ENCODE measurements at places on chromosomes 4 and X.

DNA sequence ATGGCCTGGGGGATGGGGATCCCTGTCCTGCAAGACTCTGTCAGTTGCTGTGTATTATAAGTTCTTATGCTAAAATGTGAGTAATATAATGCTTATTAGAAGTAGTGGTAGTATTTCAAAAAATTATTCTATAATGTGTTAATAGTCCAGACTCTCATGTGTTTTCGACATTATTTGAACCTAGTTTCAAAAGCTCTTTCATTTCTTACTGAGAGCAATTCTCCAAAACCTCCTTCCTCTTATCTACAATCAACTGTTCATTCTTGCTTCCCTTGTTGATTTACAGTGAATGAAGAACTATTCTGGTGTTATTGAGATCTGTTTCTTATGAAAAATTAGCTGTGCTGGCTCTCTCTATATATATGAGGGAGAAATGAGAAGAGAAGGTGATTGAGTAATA, 32.9 kb upstream of the PTPN13 start:
- DNase-seq = no peak

DNA sequence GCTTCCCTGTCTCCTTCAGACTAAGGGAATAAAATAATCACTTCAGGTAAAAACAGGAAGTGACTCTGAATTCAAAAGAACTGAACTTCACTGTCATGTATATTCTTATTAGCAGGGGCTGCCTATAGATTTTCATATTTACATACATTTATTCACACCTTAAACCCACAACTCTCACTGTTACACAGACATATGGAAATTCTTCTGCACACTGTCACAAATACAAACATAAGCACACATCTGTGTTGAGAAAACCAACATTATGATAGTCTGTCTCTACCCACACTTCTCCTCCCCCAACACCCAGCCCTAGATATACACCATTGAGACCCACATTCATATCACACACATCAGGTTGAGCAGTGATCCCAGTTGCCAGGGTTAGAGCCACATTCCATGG, 5.7 kb upstream of the FGF16 start:
- no peak for DNase-seq

GRCh38 chrX:118116713-118117550, at the start of gene KLHL13:
Gene KLHL13, minus strand, starts transcription at chrX:118116810. Its CDS starts 88,337 bp downstream, at chrX:118028473.
- DNase-seq = no peak

DNA sequence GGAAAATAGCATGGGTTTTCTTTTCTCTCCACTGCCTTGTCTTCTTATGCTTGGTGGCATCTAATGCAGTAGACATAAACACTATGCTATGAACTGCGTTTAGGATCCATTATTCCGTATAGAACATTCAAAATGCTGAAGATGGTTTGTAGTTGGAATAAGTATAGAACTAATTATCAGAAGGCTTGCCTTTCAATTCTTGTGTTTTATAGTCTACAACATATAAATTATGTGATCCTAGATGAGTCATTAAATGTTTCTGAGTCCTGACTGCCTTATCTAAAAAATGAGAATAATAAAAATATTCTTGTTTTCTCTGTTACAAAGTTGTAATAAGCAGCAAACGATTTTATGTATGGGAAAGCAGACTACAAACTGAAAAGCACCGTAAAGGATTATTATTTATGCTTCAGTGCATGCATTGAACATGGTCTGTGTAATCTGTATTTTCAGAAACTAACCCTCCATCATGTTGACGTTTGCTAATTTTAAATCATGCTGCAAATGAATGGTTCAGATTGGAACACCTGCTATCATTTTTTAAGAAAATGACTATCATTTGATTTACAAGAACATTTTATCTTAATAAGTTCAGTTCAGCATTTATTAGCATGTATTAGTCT, 335.9 kb upstream of the AADAT start:
- no peak for DNase-seq

DNA sequence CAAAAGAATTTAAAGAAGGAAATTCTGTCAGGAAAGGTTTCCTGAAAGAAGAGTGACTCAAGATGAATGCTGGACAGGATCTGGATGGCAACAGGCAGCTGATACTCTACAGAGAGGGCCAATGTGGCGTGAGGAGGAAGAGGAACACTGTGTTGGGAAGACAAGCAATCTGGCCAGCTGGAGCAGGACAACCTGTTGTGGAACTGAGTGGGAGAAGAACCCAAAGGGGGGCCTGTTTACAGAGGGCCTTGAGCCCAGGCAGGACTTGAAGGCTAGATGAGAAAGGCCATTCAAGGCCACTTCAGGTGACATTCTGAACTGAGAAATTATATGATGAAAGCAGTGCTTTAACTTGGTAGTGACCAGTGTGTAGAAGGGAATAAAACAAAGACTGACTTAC, 8.5 kb downstream of the OTUD4 start:
- no peak for DNase-seq

DNA sequence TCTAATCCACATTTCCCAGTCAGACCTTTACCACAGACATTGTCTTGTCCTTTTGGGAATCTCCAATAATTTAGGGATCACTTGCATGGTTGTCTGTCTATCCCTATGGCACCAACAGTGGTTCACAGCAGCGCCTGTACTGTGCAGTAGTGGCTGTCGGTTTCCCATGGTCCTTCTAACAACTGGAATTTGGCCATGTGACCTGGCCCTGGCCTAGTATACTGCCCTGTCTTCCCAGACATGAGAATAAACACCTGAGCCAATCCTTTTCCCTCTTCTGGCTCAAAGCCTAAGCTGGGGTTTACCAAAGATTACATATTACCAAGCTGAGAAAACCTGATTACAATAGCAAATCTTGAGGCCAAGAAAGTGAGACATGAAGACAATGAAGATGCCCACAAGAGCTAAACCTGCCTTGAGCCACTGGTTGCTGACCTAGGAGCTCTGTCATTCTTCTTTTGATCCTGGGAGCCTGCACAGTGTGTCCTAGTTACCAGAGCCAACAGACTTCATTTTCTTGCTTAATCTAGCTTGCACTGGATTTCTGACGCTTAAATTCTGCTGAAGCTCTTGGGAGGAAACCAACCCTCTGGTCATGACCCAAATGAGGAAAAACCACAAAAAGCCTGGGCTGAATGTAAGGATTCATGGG, 92.1 kb downstream of the SCD5 start:
- DNase-seq = no peak

DNA sequence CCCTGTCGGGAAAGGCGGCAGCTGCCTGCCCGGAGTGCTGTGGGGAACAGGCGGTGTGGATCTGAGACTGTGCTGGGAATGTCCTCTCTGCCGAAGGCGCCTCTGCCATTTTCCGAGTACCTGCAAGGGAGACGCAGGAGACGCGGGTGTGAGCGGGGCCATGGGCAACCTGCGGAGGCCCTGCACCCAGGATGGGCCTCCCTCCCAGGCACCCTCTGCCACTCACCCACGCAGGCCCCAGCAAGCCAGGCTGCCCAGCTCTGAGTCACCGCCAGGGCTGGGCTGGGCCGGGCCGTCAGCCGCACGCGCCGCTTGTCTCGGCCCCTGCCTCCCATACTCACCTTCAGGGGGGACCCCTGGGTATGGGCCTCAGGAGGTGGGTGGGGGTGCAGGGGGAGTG, 3.5 kb upstream of the FGFR3 start:
- DNase-seq = no peak

- DNase-seq = no peak
Observed at GRCh38 chr4:5463361-5463760, 245.0 kb downstream of the EVC2 start.

- no peak for DNase-seq
Observed at GRCh38 chr4:82864336-82864979, 26.5 kb downstream of the SEC31A start.

DNA sequence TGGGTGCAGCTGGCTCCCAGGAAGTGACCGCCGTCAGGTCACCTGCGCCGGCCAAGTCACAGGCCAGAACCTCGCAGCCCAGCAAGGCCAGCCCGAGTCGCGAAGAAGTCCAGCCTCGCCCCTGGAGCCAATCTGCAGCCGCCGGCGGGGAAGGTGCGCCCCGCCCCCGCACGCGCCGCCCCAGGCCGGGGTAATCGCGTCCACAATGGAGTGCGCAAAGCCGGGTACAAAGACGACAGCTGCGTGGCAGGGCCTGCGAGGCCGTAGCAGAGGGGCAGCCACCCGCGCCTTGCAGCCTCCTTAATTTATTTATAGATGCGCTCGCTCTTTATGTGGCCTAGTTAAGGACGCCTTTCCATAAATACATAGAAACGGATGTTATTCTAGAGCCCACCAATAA, 139.4 kb upstream of the CPEB2 start:
- DNase-seq = no peak

GRCh38 chrX:10433296-10433965, 187.0 kb downstream of the MID1 start:
- no peak for DNase-seq

DNA sequence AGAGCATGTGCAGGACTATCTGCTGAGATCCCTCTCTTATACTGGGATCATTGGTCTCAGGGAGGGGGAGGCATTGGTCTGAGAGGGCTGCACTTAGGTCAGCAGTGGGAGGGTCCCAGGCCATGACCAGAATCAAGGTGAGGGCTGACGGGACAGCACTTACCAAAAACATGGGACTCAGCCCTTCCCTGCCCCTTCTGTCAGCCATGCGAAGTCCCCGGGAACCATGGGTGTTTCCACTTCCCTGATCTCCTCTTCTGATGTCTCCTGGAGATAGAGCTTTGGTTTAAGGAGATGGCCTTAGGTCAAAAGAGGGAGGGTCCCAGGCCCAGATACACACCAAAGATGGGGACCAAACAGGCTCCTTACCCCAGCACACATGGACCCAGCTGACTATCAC, 12.9 kb upstream of the HSFX1 start:
- DNase-seq = no peak

DNA sequence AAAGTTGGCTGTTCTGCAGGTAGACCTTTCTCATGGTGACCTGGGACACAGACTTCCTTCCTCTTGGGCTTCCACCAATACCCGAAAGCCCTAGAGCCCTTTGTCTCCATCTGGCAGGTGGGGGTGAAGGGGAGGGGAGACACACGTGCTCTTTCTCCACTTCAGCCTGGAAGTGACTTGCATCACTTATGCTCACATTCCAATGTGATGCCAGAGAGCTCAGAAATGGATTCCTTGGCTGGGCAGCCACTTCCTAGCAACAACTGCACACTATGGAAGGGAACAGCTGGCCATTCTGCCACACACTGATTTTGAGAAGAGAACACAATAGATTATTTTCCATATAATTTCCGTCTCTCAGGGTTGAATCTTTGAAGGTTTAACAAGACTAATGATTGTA, 36.3 kb downstream of the C4orf51 start:
- DNase-seq = no peak

DNA sequence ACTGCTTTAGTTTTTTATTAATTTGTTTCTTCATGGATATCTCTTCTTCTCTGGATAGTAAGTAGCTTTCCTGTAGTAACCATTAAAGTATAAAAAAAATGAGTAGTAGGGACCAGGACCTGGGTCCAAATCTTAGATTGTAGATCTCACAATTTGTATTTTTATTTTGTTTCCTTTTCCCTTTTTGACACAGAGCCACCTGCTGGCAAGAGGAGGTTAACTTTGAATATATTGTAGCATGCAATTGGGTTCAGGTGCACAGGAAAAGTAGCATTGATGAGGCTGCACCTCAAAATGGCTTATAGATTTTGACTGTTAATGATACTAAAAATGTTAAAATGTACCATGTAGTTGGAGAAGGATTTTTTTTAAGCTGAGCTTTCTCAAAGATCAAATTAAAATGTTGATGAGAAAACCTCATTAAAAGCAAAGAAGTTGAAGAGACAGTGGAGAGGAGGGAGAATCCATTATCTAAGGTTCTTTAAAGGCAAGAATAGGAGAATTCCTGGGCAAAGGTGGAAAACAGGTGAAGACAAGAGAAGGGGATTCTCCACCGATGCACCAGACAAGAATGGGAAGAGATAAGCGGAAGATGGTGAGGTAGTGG, 48.3 kb upstream of the HPGDS start:
- DNase-seq = no peak

DNA sequence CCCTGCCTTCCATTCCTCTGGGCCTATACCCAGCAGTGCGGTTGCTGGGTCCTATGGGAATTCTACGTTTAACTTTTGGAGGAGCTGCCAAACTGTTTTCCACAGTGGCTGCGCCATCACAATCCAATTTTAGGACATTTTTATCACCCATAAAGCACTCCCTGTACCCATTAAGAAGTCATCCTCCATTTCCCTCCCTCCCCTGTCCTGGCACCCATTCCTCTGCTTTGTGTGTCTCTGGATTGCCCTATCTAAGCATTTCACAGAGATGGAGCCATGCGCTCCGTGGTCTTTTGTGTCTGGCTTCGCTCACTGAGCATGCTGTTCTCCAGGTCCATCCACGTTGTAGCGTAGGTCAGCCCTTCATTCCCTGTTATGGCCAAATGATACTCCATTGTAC, 1.7 kb upstream of the OPN1LW start:
- no peak for DNase-seq

DNA sequence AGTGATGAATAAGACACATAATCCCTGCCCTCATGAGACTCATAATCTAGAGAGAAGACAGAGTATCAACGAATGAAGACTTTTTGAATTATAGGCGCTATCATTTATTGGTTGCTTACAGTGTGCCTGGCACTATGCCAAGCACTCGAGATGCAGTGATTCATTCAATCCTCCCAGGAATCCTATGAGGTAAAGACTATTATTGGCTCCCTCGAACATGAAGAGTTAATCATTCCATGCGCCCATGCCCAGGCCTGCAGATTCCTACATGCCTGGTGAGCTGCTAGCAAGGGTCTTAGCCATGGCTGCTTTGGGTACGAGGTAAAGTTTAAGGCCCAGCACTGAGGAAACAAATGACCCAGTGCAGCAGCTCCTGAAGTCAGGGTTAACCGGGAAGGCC, 47.0 kb downstream of the TEX13B start:
- DNase-seq = no peak

DNA sequence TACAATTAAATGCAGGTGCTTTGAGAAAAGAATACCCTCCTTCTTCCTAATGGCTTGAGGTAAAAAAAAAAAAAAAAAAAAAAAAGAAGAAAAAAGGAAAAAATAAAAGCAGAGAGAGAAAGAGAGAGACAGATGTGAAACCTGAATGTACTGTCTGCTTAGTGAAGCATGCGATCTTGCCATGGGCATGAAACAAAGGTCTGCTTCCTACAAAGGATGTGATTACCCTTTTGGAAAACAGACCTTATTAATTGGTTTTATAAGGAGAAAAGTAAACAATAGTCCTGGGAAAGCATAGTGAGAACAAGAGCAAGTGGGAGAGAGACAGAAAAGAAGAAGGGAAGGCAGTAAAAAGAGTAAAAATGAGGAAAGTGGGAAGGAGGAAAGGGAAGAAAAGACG, 526.1 kb upstream of the PABPC4L start:
- no peak for DNase-seq
